ENCODE measurements at places on chromosomes 6 and 20.

DNA sequence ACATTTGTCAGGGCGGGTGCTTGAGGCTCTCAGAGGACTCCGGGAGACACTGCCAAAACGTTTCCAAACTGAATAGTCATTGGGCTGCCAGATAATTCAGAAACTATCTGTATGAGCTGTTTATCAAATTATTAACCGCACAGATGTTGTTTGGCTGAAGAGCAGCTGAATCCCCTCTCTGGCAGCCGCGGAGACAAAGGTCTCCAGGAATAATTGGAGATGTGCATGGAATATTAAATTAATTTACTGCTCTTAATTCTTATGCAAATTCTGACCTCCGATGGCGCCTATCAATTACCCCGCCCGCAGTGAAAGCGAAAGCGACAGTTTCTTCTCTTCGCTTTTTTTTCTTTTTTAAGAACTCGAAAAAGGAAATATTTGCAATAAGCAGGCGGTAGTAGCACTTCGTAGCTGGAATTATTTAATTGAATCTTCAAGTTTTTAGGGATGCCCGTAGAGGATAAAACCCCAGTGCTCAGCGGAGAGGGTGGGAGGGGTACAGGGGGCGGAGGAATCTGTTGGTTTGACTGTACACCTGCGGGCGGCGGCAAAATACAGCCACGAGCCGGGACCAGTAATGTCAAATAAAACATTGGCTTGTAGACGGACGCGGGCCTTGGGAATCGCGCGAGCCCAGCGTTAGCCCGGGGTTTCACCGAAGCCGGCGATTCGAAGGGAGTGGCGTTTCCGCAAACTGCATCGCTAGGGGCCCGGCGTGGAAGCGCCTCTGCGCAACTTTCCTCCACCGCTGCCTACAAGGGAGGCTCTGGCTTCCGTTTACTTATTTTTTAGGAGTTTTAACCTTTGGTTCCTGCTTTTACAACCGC lies 6.2 kb downstream of the LINC00237 start:
- no peak for DNase-seq

GRCh38 chr6:145110109-145110508 lies 625.2 kb downstream of the EPM2A start:
- DNase-seq, result no peak

- DNase-seq, result no peak
Observed at GRCh38 chr20:61657721-61658377, 405.8 kb downstream of the CDH4 start.

DNA sequence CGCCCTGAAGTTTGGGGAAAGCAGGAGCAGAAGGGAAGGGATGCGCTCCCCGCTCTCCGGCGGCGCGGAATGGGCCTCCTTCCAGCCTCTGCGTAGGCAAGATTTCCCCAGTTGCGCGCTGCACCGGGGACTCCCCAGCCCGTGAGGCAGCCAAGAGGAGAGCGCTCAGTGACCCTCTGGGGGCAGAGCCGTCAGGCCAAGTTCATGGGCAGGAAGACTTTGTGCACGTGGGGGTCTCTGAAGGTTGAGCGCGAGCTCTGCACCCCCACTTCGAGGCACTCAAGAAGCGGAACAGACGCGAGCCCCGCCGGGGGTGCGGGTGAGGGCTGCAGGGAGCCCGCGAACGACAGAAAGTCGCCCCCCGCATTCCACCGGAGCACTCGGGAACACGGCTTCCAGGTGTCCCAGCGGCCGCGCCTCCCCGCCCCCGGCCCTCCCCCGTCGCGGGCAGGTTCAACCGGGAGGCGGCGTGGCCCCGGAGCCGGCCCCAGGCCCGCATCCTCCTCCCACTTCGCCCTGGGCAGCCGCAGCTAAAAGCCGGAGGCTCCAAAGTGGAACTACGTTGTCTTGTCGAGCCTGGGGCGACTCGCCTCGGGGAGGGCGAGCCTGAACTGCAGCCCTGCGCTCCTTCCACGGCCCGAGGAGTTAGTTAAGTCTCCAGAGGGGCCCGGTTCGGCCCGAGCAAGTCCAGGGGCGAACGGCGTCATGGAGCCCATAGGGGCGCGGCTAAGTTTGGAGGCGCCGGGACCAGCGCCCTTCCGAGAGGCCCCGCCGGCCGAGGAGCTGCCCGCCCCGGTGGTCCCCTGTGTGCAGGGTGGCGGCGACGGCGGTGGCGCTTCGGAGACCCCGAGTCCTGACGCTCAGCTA lies at the start of gene PPP1R3G:
Gene PPP1R3G (plus strand): TSS at position 561 of the 867 bp plus-strand sequence. CDS start 145 bp downstream, at position 706.
- no peak for DNase-seq

GRCh38 chr6:85278466-85279035 lies 171.3 kb upstream of the NT5E start:
- DNase-seq, result no peak

- no peak for DNase-seq
Observed at GRCh38 chr20:53944796-53945195, 125.6 kb downstream of the BCAS1 start.

DNA sequence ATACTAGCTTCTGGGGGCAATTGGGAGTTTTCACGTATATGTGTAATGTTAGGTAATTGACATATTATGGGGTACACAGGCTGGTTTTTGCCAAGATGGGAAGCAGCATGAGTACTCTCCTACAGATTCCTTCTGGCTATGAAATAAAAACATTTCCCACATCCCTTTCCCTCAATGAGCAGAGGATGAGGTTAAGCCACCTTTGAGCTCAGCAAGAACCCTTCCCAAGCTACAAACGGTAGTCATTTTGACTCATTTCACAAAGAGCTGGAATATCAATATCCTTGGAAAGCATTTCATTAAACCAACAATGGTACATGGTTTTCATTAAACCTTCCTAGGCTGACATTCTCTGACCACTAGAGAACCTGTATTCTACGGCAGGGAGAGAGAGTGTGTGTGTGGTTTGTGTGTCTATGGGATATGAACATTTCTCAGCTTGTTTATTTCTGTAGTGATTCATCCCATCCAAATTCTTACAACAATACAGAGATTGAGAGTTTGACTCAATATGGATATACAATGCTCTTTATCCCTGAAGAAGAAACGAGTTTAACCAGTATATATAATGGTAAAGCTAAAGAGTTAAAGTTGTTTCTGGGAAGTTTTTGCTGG lies 119.5 kb downstream of the ARHGAP18 start:
- DNase-seq, result no peak

GRCh38 chr6:25404693-25405169 lies 125.6 kb downstream of the CARMIL1 start:
- no peak for DNase-seq

DNA sequence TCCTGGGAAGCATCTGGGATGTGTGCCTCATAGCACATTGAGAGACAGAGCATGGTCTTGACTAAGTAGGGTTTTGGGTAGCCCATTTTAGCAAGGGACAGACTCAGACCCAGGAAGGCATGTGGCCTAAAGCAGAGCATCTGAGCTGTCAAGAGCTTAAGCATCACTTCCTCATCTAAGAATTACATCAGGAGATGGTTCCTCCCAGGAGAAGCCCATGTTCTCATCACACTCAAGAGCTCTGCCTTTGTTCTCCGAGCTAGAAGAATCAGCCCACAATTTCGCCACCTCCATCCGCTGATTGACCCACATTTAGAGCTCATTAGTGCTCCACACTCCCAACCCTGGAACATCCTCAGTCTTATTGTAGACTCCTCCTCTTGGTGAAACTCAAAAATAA lies 68.3 kb downstream of the NPEPL1 start:
- DNase-seq, result no peak

DNA sequence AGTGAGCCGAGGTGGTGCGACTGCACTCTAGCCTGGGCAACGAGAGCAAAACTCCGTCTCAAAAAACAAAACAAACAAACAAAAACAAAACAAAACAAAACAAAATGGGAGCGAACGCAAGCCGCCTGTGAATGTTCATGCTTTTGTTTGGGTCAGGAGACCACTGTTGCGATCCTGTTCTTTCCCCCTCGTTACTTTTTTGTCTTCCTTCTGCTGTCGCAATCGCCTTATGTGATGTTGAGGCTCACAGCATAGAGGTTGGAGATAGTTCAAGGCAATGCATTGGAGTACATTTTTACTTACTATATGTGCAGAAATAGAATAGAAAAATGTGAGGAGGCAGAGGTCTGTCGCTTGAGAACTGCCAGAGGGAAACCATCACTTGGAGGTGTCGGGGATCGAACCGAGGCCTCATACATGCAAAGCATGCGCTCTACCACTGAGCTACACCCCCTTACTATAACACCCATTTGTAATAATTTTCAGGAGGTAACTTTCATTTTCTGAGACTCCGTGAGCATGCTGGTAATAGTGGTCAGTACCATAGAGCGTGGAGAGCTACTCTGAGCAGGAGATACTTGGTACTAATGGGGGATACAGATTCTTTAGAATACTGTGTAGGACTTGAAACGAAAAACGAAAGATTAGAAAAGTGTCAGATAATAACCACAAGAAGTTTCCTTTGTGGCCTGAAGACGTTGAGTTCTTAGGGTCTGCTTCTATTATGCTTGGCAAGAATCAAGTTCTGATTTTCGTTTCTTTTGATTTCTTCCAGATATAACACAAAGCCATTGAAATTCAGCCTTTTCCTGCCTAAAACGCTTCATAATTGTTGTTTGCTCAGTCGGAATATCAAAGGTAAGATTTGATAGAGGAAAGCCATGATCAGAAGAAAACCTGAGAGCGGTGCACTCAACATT lies 121.1 kb downstream of the TRIM27 start:
- DNase-seq, result no peak

- DNase-seq, result no peak
Observed at GRCh38 chr6:31826793-31827285, 699 bp upstream of the HSPA1B start.

DNA sequence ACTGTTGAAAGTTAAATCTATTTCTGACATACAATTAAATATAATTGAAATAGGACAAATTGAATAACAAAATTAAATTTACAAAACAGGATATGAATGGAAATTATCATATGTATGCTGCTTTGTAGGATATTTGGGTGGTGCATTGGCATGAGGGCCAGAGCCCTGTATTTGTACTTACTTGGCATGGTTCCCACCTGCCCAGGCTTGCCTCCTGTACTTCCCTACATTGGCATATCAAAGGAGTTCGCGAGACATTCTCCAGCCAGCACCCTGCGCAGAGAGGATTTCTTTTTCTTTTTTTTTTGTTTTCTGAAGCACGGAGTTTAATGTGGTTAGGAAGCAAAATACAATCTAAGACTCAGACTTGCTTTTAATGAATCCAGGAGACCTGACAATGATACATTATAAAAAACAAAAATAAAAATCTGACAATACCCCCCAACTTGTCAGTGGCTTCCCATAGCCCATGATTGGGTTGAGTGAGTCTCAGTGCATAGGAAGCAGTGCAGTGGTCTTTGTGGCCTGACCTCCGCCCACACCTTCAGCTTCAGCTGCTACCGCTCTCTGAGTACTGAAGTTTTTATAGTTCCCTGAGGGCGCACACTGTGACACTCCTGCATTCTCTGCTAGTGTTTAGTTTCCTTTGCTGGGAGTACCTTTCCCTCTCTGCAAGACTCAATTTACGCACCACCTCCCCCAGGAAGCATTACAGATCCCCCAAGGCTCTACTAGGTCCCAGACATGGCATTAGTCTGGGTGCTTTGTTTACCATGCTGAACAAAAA lies 440.8 kb downstream of the UTRN start:
- peak; percentile 2 for DNase-seq

DNA sequence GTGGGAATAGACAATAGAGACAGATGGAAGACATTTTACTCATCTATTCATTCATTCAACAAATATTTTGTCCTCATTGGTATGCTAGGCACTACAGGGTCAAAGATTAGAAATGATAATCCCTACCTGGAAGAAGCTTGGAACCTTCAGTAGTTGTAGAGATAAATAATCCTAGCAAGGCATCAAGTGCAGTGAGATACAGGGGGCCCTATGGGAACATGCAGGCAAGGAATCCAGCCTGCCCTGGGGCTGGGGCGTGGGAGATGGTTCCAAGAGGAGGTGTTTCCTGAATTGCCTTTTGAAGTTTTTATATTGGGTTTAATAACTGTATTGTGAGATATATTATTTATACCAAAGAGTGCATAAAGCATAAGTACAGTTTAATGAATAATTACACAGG lies 64.5 kb downstream of the TRMT11 start:
- DNase-seq, result no peak

GRCh38 chr6:114281496-114281895 lies 61.3 kb downstream of the HS3ST5 start:
- no peak for DNase-seq

DNA sequence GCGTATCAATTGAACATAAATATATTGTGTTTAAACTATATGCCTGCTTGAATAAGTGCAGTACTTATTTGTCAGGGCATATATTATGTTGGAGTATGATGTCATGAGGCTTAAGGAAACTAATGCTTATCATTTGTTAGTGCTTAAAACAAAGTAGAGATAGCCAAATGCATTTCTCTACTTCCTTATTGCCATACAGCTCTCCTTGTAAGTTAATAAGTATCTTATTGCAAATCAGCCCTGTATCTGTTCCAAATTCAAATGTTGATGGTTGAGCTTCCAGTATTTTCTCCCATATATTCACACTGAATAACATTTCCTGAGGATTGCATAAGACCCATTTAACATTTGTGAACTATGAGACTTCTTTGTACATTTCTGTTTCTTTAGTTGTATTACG lies 57.8 kb downstream of the CARMIL1 start:
- no peak for DNase-seq

DNA sequence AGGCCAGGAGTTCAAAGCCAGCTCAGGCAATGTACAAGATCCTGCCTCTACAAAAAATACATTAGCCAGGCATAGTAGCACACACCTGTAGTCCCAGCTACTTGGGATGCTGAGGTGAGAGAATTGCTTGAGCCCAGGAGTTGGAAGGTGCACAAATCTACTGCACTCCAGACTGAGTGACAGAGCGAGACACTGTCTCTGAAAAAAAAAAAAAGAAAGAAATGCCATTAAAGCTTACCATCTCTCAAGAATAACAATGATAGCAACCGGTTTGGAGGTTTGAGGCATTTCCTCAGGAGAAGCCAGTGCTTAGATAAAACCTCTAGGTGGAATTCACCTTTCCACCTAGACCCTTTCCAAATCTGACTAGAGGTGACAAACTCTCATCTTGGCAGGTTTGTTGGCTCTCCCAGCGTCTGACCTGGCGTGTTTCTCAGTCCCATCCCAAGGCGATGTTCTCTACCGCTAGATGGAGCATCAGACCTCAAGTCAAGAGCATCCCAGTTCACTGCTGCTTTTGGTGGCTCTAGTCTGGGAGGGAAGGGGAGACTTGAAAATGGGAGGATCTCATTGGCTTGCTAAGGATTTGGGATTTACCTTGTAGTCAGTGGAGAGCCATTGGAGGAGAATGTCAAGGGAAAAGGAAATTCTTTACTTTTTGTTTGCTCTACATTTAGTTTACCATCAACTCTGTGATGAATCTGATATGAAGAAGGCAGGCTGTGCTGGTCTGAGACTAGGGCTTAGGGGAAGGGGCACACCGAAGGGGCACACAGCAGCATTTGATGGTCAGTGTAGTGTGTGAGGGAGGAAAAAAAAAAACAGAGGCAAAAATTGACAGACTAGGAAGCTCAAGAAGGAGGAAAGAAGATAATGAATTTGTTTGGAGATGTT lies 67.9 kb downstream of the NCOA7 start:
- DNase-seq, result no peak

All from stimulated activated CD8-positive, alpha-beta memory T cell treated with anti-CD3 and anti-CD28 coated beads, Interleukin-7, amount 100 ng/mL, for 1 hour (primary cell).